Activated CD8-positive, alpha-beta memory T cell treated with anti-CD3 and anti-CD28 coated beads, Interleukin-2, amount 10 ng/mL, durations not matched to agents 7 days and 5 days (primary cell): ENCODE measurements at places on chromosomes 6 and 20. TPM values are rescaled to one million over a fixed set of nuclear protein-coding genes. Genes with fewer than 3 reads are reported as not detected.

Gene RIN2
- total RNA-seq: not detected

Gene IFNGR1
- total RNA-seq: 18.2 TPM

Gene PTGIS
- 15.1 TPM for total RNA-seq

Gene NEDD9
- total RNA-seq: 114 TPM

Gene DEFB113
- total RNA-seq: not detected

Gene TAAR5
- not detected for total RNA-seq

Gene NRSN1
- not detected for total RNA-seq

Gene TAP2
- total RNA-seq: 258 TPM

Gene CDH22
- not detected for total RNA-seq

Gene MCHR2
- total RNA-seq: not detected

Gene DDX27
- 52.7 TPM for total RNA-seq

Gene MCCD1
- total RNA-seq: not detected

Gene ARMH2
- total RNA-seq: 0.41 TPM
